ENCODE measurements at places on chromosomes 5 and 9.

GRCh38 chr5:142325725-142326479, 1.1 kb upstream of the SPRY4 start:
- DNase-seq = no peak

DNA sequence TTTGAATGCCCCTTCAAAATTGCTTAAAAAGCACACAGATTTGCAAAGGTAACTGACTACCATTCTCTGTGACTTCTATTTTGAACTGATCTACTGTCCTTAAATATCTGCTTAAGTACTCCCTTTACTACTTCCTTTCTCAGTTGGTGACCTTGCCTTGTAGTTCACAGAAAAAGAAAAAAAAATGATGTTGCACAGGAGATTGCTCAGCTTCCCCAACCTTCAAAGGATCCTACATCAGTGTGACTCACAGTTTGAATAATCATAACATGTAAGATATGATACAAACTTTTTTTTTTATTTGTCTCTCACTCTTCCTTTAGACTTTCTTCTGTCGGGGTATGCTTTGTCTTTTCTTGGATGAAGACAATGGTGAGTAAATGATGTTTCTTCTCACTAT, 1029.6 kb downstream of the CDH12 start:
- DNase-seq = no peak

- DNase-seq = no peak
Measured at GRCh38 chr5:56839062-56839461, 23.7 kb downstream of the MAP3K1 start.

DNA sequence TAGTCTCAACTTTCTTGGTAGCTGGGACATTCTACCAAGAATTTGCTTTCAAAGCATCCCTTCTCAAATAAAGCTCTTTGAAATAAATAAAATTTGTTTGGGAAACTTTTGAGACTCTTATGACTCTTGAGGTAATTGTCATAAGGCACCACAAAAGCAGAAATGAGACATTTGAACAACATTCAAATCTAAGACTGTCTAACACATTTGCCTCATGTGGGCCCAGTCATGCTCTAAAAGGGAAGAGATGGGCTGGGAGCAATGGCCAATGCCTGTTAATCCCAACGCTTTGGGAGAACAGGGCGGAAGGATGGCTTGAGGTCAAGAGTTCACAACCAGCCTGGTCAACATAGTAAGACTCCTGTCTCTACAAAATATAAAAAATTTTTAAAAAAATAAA, 26.4 kb downstream of the SLC31A2 start:
- no peak for DNase-seq

- no peak for DNase-seq
Measured at GRCh38 chr9:107810461-107810961, 320.9 kb upstream of the KLF4 start.

DNA sequence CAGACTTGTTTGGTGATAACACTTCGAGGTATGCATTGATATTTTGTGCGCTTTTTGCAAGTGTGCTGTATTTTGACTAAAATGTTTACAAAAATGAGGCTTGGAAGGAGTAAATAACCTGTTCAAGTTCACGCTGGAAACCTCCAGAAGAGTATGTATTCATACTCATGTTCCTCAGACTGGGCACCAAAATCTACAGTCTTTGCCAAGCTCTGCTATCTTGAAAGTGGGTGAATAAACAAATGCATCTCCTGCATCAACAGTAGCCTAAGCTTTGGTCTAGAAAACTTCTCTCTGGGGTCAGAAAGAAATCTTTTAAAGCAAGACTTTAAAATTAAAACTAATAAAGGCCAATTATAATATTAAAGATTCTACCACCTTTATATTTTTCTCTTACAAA, 157.9 kb downstream of the TRPM3 start:
- no peak for DNase-seq

DNA sequence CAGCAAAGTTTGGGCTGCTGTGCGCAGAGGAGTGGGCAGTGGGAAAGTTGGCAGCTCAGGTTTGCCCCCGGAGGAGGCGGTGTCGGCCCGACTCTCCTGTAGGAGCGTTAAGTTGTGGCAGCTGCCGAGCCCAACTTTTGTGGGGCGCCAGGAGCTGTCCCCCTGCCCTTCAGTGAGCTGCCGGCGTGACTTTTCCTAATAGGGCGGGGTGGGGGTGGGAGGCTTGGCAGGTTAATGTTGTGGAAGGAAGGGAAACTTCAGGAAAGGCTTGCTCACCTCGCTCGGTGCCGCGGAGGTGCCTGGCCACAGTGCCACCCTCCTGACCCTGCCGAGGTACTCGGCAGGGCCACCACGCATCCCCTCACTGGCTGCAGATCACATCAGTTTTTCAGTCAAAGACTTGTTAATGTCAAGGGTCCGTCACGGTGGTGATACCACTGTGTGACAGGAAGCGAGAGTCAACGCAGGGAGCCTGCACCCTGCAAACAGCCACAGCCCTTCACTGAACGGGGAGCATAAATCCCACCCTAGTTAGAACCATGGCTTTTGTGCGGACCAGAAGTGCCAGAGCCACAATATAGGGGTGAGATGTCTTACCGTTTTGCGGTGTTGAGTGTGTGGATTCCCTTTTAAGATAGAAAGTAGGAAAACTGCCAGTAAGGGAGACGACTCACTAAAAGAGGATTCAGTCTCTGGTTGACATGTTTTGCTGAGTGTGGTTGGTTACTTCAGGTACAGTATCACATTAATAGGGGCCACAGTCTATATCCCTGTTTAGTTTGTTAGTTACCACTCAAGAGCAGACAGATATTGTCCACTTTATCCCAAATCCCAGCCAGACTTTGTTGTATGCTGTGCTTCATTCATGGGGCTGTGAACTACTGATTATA, 796 bp downstream of the LNPEP start:
- peak; percentile 35 for DNase-seq

- DNase-seq = no peak
Measured at GRCh38 chr5:53323943-53324642, 156.3 kb upstream of the FST start.

All from stimulated activated CD8-positive, alpha-beta memory T cell treated with anti-CD3 and anti-CD28 coated beads, Interleukin-15, amount 100 ng/mL, for 48 hours (primary cell).